ENCODE measurements at places on chromosomes 16 and 17. TPM values are rescaled to one million over a fixed set of nuclear protein-coding genes. Genes with fewer than 3 reads are reported as not detected.

Gene TBX6
- total RNA-seq, result 0.16 TPM

Gene TMEM98
- total RNA-seq, result 102 TPM

Gene C1QL1
- total RNA-seq, result 0.32 TPM

Gene NPIPB6
- total RNA-seq, result 0.47 TPM

Gene KRTAP4-6
- total RNA-seq, result not detected

Gene RAB37
- total RNA-seq, result 0.60 TPM

Gene KRTAP1-1
- total RNA-seq, result not detected

All from bronchial smooth muscle cell (primary cell).